ENCODE measurements at places on chromosomes 7 and 10. TPM values are rescaled to one million over a fixed set of nuclear protein-coding genes. Genes with fewer than 3 reads are reported as not detected.

DNA sequence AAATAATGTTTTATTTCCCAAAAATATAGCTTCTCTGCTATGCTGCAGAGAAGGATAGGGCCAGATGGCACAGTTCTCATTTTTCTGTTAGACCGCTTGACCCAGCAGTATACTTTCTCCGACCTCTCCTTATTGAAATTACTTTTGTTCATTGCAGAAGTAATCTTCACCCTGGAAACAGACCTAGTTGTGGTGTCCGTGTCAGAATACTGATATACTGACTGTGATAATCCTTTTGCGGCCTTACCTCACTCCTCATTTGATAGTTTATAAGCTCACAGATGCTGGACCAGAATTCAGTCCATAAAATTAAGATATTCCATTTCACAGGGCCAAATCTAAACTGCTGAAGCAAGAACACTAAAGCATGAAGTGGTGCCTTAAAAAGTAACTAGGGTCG, 260.6 kb upstream of the DKK1 start:
- DNase-seq, result no peak

GRCh38 chr10:117663750-117664149, 121.2 kb downstream of the EMX2 start:
- DNase-seq, result no peak

DNA sequence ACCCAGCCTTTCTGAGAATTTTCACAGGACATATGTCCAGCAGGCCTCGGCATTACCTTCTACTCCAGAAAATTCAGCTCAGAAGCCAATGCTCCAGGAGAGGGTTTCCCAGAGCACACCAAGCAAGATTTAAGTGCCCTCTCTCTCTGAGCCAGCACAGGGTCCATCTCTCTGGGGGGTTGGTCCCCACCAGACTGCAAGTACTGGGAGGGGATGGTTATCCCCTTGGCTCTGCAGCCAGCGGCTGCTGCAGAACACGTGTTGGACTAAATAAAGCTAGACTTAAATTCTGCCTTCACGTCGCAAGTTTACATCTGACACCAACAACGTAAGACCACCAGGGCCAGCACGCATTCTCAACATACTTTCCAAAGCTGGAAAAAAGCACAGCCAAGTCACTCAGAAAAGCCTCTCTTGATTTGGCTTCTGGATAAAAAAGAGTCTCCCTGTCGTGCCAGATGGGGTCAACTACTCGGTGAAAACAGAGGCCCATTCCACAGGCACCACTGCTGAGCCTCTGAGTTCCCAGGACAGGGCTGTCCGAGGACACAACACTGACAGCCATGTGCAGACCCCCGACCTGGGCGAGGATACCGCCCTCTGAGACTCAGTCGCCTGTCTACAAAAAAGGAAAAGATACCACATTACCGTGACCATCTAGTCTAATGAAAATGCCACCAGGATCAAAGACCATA, 77.3 kb downstream of the CTBP2 start:
- DNase-seq, result no peak

GRCh38 chr7:16586081-16586874, 59.3 kb downstream of the ANKMY2 start:
- DNase-seq, result no peak

DNA sequence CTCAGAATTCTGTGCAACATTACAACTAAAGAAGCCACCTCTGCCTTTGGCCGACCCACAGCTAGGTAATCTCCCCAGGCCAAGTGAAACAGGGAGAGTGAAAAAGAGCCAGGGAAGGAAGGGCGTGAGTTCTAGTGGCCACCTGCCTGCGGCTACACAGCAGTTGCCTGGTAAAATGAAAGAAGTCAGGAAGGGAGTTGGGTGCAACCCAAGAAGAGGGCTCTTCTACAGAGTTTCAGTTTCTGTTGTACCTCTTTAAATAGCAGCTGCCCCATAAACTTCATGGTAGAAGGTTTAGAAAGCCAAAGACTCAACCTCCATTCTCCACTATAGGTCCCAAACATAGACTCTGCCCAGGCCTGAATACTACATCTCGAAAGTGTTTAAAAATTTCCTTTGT, 76.2 kb upstream of the TMEM168 start:
- no peak for DNase-seq

GRCh38 chr10:2899246-2899951, 167.9 kb upstream of the PFKP start:
- no peak for DNase-seq

Gene SRGN
- 50.0 TPM for total RNA-seq

Gene SPAM1
- total RNA-seq, result not detected

Gene SHH
- 23.2 TPM for total RNA-seq

Gene COBL
- total RNA-seq, result 1.3 TPM

Gene RBM20
- total RNA-seq, result 0.68 TPM

Measured in ureter (tissue), 1 donor.